ENCODE measurements at places on chromosomes 2 and 18. TPM values are rescaled to one million over a fixed set of nuclear protein-coding genes. Genes with fewer than 3 reads are reported as not detected.
A peak's percentile ranks its signal among the peaks of the same experiment; 100 is the strongest.

GRCh38 chr2:197993363-197993762, 189.0 kb downstream of the PLCL1 start:
- no peak for DNase-seq

GRCh38 chr18:8661754-8662559, 43.4 kb upstream of the MTCL1 start:
- peak; percentile 13 for DNase-seq

- DNase-seq = no peak
These were observed 22.8 kb upstream of the ASB18 start for GRCh38 chr2:236286873-236287545.

GRCh38 chr2:148508878-148509287, 135.7 kb upstream of the EPC2 start:
- no peak for DNase-seq

DNA sequence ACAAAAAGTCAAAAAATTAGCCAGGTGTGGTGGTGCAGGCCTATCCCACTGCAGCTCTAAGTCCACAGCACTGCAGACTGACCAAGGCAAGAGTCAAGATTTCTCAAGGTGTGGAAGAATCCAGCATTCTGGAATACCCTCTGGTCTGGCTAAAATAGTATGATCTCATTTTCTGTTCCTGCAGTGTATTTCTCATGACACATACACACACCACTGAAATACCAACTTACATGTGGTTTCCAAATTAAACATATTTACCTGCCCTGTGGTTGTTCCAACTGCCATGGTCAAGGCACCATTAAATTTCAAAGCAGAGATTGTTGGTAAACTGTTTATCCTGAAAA, 30.9 kb downstream of the NOL10 start:
- DNase-seq = no peak

DES gene
- not detected for total RNA-seq

Data from pulmonary artery endothelial cell (primary cell).